Stimulated activated CD4-positive, alpha-beta T cell treated with anti-CD3 and anti-CD28 coated beads, Interleukin-12 subunit alpha, Interleukin-12 subunit beta, amount 100 ng/mL, for 4 hours (primary cell): ENCODE measurements at places on chromosomes 6 and 20.

DNA sequence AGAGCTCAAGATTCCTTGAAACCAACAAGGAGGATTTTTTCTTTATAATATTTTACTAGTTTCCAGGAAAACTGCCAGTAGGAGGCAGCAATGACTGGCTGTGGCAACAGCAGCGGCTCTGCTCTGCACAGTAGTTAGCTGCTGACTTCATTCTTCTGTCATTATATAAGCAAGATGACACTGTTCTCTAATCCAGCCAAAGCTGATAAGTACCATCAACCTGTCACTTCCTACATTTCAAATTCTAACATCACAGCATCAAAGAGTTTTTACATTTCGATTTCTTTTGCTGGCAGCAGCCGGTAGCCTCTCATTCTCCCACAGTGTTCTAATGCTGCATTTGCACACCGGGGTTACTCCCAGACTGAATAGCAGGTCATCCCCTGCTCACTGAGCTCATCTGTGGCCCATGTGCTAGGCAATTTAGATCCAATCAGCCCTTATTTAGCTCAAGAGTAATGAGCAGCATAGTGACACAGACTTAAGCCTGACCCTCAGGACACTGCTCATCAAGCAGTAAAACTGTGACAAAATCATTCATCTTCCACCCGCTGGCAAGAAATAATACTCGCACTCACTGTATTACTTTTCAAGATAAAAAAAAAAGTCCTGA is 67.8 kb downstream of the MMS22L start:
- DNase-seq = no peak

DNA sequence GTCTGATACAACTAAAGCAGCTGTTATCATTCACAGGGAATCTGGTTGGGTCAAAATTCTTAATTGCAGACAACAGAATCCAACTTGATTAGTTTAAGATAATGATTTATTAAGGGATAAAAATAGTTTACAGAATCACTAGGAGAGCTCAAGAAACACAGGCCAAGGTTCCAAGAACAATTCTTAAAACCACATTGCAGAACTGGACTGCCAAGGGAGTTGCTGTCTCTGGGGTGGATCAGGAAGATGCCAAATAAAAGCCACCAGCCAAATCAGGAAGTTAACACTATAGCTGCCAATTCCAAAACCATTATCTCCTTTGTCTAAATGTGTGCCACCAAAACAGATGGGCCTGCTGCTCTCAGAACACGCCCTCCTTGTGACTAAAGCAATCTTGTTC is 53.7 kb downstream of the NUDT3 start:
- DNase-seq = no peak

GRCh38 chr20:38152621-38153221 is 12.3 kb downstream of the TGM2 start:
- DNase-seq = no peak

- DNase-seq = no peak
These were observed 1.2 kb downstream of the CDC40 start for GRCh38 chr6:110181131-110182030.

DNA sequence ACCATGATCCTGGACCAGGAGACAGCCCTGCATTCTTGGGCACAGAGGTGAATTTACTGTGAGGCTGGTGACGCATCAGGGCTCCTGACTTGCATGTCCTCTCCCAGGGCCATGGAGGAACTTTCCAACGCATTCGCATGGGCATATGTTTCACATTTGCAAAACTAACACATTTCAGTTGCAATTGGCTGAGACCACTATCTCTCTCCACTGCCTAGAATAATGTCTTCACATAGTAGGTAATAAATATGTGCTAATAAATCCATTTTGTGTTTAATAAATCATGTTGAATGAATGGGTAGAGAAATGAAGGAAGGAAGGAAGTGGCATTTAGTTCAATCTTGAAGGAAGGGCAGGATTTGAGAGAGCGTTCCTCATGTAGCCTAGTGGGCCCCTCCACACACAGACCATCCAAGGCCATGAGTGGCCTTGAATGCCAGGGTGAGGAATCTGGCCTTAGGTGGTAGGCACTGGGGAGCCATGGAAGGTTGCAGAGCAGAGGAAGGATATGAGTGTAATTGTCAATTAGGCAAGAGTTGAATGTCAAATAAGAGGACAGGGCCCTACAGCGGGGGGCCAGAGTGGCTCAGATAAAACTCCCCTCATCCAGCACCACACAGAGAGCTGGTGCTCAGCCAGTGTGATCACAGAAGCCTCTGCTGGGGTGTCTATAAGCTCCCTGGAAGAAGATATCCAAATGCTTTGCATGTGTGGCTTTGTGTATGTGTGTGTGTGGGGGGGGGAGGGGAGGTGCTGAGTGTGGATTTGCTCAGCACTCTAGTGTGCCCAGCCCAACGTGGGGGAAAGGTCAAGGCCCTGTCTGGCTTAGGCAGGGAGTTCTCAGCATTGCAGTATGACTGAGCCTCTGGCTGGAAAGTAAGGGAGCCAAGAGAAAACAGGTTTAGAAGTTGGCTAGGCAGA is 30.9 kb upstream of the CCN5 start:
- DNase-seq = no peak

DNA sequence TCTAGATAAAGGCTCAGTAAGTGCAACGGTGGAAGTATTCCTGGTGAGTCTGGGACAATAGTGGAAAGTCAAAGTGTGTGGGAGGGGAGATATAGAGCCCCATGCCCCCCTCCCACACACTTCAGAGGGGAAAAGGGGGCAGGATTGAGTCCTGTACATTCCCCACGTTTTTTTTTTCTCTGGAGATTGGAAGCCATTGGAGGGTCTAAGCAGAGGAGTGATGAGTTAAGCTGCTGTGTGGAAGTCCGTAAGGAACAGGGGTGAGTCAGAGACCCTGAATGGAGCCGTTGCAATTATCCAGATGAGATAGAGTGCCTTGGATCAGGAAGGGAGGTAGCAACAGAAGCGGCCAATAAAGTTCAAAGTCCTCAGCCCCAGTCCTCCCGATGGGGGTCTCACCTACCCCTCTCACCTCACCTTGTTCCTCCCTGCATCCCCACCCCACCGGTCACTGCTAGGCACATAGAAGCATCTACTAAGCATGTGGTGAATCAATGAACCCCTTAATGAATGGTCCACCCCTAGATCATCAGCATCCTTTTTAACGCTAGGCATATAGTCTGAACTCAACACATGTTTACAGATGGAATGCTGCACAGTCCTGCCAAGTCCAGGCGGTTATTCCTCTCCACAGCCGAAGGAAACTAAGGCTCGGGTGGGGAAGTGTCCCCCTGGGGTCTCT is 662 bp upstream of the SLC9A8 start:
- no peak for DNase-seq

DNA sequence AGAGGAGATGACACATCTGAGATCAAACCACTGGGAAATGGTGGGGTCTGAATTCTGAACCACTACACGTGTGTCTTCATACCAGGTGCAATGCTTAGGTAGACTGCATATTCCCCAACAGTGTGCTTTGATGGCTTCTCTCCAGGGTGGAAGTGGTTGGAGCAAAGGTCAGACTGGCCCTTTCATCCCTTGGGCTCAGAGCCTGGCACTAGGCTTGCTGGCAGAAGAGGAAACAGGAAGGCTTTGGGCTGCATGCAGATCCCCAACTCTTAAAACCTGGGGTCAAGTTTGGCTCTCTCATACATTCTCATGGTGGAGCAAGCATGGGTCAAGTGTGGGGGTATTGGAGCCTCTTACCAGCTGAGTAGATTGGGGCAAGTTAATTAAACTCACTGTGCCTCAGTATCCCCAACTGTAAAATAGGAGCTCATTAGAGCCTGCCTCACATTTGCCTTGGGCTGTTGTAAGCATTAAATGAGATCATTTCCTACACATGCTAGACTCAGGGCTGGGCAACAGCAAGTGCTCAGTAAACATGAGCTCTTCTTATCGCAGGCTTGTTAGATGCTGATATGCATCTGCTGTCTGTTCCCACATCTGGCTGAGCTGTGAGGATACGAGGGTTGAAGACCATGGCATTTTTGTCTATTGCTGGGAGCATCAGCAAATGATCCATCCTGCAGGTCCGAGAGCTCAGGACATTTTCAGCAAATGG is 51.6 kb upstream of the FAM83D start:
- no peak for DNase-seq

DNA sequence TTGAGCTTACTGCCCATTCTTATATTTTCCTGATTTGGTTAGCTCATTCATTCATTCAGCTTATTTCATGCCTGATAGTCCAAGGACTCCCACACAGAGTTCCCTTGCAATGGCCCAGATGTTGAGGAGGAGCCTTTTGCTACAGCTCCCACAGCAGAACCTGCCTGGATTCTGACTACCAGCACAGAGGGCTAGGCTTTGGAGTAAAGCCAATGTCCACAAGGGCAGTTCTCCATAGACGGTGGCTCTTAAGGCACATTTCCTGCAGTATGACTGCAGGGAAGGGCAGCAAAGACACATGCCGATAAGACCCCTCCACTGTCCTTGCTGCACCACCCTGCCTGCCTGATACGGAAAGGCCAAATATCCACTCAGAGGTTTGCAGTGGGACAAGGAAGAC is 112.3 kb upstream of the SYNDIG1 start:
- no peak for DNase-seq
